CD4-positive, alpha-beta T cell treated with Interleukin-6 for 4 hours (primary cell): ENCODE measurements at places on chromosomes 3 and 15.

- DNase-seq, result peak; percentile 52
Measured at GRCh38 chr15:58761010-58761388, 10.1 kb upstream of the MINDY2 start.

- DNase-seq, result peak; percentile 49
Measured at GRCh38 chr15:26889298-26889898, 22.5 kb downstream of the GABRA5 start.

GRCh38 chr3:185677146-185677829, 91.2 kb downstream of the SENP2 start:
- DNase-seq, result no peak

DNA sequence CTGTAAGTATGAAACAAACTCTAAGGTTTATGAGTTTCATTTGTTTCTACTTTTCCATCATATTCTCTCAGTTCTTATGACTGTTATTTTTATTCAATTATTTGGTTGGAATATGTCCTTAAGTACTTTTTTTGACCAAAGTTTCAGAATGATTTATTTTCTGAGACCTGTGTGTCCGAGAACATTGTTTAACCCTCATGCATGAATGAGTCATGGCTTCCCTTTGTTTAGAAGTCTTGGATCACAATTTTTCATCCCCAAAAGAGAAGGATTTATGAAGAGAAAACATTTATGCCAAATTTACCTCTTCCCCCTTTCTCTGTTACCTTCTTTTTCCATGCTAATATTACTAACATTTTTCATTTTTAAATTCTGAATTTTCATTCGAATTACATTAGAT, 518.0 kb upstream of the NR2F2 start:
- no peak for DNase-seq

DNA sequence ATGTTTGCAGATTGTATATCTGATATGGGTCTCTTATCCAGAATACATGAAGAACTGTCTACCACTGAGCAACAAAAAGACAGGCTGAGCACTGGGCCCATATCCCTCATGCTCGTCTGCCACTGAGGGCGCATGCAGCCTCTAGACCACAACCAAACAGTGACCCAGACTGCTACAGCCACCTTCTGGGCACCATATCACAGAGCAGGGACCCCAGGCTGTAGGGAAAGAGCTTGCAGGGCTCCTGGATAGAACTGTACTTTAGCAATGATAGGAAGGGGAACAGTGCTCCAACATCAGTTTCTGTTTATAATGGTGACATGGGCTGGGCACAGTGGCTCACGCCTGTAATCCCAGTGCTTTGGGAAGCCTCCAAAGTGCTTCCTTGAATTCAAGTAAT, 40.2 kb upstream of the TMEM87A start:
- DNase-seq, result no peak

DNA sequence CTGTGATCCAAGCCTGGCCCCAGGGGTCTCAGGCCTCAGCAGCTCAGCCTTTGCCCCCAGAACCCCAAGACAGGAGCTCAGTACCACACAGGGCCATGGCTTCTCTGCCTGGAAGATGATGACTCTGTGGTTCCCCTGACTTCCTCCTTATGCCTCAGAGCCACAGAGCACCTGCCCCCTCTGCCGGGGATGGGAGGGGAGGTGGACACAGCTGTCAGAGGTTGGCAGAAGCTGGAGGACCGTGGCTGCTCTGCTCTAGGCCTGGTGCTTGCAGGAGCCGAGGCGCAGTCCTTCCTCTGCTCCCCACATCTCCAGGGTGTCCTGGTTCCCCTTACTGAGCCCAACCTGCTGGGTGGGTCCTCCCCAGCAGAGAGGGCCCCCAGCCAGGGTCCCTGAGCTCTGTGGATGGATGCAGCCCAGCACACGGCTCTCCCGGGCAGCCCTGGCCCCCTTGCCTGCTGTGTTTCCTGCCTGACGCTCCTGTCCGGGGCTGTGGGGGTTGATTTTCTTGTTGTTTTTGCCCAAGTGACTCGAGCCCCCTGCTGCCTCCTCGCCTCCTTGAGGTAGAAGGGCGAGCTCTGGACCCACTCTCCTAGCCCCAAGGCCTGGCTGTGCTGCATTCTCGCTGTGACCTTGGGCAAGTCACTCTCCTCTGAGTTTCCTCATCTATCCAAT, 36.6 kb downstream of the PSTPIP1 start:
- peak; percentile 42 for DNase-seq

DNA sequence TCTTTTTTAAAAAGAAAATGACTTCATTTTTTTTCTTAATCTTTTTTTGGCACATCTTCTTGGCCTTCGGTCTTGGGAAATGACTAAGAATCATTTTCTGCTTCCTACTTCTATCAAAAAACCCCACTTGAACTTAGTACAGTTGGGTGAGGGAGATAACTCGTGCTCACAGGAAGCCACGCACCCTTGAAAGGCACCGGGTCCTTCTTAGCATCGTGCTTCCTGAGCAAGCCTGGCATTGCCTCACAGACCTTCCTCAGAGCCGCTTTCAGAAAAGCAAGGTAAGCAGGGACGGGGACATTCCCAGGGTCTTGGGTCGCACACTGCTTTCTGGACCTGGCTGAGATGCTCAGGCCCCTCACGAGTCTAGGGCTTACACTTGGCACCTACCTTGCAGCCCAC, at the start of gene CCR4:
CCR4 (plus strand) TSS at position 235 of the 402 bp plus-strand sequence. CDS start 1,779 bp downstream, outside the sequence.
- peak; percentile 69 for DNase-seq

- DNase-seq, result no peak
Measured at GRCh38 chr3:108346301-108347227, 50.2 kb downstream of the HHLA2 start.

GRCh38 chr15:40430271-40430805, 10.4 kb upstream of the BAHD1 start:
- no peak for DNase-seq
